Stimulated activated CD4-positive, alpha-beta T cell treated with anti-CD3 and anti-CD28 coated beads, TNF-alpha, amount 100 ng/mL, for 48 hours (primary cell): ENCODE measurements at places on chromosomes 16 and 17.

- DNase-seq = no peak
Observed at GRCh38 chr17:31413081-31413799, 21.8 kb downstream of the RAB11FIP4 start.

DNA sequence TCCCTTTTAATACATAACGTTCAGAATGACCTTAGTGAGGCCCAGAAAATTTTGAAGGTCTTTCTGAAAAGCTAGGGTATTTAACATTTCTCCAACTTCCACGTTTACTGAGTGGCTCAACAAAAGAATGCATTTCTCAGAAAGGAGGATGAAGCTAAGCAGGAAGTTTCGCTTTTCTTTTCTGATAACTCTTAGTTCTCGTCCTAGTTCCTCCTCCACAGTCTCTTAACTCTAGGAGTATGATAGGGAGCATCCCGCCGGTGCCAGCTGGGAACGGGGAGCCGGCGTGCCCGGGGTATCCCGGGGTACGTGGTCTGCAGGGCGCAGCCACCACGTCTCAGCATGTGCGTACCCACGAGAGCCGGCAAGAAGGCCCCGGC lies 363 bp downstream of the KARS1 start:
- no peak for DNase-seq

- DNase-seq = no peak
Observed at GRCh38 chr17:50101346-50102163, 6.4 kb downstream of the PDK2 start.

DNA sequence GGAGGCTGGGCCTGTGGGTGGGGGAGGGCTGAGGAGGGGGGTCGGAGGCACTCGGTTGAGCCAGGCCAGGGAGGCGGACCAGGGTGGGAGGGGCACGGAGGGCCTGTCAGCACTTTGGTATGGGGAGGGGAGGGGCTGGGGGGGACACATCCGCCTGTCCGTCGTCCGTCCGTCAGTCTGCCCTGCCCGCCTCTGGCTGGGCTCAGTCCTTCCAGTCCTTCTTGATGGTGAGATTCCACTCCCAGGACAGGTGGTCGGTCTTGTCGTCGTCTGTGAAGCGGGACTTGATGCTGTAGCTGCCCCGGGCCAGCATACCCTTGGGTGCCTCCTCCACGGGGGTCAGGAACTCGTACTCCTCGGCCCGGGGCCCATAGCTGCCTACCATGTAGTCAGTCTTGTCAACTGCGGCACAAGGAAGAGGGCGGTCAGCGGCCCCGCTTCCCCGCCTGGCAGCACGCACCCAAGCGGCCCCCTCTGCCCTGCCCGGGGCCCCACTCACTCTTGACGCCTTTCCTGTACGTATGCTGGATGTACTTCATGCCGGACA lies 2.4 kb downstream of the ARHGDIA start:
- no peak for DNase-seq

DNA sequence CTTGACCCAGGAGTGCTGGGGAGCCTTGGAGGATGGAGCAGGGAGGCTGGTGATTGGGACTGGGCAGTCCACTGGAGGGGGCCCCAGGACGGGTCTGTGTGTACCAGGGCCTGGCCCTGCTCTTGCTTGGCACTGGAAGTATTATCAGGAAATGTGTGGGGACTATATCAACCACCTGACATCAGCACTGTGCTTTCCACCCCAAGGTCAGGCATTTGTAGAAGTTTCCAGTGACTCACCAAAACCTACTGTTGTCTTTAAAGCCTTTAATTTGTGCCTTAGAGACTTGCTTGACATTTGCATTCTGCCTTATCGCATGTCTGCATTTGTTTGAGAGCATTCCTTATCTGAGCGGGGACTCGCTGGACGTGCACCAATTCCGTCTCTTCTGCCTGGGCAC lies 323.1 kb downstream of the FOXL1 start:
- DNase-seq = no peak
